ENCODE measurements at places on chromosomes 5 and 9. TPM values are rescaled to one million over a fixed set of nuclear protein-coding genes. Genes with fewer than 3 reads are reported as not detected.

GRCh38 chr5:30000231-30000630 lies 1193.3 kb upstream of the CDH6 start:
- no peak for DNase-seq

DNA sequence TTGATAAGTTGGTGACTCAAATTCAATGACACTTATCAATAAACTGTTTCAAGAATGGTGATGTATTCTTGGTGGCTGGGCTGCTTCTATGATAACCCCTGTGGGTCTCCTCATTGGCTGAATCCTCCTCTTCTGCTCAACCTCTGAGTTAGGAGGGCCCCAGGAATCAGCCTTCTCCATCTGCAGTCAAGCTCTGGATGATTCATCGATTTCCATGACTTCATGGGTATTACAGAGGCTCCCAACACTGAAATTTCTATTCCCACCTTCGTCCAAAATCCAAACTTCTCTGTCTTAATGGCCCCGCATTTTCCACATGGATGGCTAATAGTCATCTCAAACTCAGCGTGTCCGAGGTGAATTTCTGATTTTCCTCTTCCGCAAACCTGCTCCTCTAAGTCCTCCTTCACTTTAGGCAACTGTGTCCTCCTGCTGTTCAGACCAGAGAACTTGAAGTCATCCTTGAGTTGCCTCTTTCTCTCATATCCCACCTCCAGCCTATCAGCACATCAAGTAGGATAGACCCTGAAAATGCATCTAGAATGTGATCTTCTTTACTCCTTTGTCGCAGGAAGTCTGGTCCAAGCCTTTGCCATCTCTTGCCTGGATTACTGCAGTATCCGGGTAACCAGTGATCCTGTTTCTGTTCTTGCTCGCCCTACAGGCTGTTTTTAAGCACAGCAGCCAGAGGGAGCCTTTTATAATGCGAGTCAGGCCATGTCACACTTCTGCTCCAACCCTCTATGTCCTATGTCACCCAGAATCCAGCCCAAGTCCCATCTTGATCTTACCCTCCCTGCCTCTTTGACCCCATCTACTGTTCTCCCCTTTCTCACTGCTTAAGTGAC lies 41.4 kb upstream of the IL7R start:
- DNase-seq: no peak

- DNase-seq: no peak
Measured at GRCh38 chr5:75656311-75657003, 45.2 kb downstream of the ANKDD1B start.

GRCh38 chr5:108581026-108581425 lies 166.7 kb upstream of the FER start:
- DNase-seq: no peak

- no peak for DNase-seq
Measured at GRCh38 chr5:38827525-38827924, 18.3 kb upstream of the OSMR start.

DNA sequence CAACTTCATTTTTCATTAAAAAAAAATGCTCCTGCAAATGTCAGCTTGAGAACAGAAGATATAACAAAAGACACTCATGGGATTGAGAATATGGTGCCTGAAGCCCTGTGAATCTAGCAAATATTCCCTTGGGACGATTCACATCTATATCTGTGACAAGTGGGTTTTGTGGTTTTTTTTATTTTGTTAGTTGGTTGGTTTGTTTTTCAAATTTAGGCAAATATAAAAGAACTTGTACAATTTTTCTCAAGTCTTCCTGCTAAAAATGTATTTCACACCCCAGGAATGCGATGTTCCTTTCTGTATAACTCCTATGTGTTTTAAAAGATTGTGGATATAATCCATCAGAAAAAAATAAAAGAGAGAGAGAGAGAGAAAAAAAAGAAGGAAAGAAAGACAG lies 1061.8 kb upstream of the ARRDC3 start:
- DNase-seq: no peak

GRCh38 chr5:168737066-168737465 lies 157.9 kb upstream of the PANK3 start:
- no peak for DNase-seq

ZNG1E gene
- 63.6 TPM for polyA plus RNA-seq

FAM221B gene
- polyA plus RNA-seq: 0.11 TPM

DNA sequence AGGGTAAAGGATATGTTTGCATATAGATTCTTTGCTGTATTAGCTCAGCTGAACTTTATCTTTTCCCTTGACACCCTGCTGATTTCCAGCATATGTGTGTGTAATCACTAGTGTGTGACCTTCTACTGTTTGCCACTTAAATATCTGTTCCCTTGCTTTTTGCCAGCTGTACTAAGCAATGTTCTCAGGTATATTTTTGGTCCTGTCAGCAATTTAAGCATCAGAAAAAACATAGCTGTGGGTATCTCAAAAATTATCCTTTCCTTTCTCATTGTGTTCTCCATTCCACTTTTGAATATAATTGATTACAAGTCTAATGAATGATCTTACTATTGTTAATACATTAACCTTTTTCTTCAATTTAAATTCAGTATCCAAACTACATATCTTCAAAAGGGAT lies 59.2 kb upstream of the CDH10 start:
- DNase-seq: no peak

ANGPTL2 gene
- 8.7 TPM for polyA plus RNA-seq

- no peak for DNase-seq
Measured at GRCh38 chr5:81165493-81166119, 67.5 kb upstream of the CKMT2 start.

DNA sequence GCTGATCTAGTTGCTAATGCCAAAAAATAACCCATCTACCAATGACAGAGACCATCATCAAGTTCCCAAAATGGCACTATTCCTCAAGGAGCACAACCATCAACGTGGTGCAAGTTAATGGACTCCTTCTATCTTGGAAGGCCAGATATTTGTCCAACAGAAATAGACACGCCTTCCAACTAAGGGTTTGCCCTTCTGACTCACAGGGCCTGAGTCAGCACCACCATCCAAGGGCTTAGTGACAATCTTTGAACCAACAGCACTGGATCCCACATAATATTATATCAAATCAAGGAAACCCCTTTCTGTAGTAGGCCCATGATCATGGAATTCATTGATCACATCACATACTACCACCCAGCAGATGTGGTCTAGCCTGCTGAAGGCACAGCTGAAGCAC lies 84.3 kb downstream of the MED27 start:
- no peak for DNase-seq

DNA sequence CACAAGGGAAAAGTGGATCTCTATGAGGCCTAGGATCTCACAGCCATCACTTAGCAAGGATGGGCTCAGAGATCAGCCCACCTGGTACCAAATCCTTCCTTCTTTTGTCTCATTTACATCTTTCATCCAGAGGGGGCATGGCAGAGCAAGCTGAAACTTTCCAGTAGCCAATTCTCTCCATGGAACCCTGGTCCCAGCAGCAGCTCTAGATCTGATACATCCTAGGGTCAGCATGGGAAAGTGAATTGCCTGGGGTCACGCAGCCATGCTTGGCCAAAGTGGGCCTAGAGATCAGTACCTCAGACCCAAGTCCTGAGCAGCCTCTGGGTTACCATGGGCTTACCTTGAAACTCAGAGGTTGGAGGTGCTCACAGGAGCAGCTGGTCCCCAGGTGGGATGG lies 170.5 kb downstream of the GABBR2 start:
- no peak for DNase-seq

ZNF483 gene
- polyA plus RNA-seq: 2.3 TPM

DNA sequence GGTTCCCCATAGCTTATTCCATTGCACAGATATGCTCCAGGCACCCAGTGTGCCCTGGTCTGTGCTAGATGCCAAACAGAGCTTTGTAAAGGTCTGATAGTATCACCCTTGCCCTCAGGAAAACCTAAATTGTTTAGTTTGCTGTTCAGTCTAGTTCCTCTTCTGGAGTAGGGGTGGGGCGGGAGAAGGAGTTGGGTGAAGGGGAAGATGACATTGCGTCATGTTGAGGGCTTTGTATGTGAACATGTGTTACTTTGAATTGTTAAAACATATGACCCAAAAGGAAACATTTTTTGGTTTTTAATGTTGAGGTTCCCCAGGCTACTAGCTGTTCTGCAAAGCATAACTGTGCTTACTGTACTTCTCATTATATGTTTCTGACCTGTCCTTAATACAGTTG lies 40.6 kb downstream of the HACD4 start:
- DNase-seq: no peak

GRCh38 chr5:18236386-18236785 lies 602.1 kb downstream of the TAF11L14 start:
- no peak for DNase-seq

- no peak for DNase-seq
Measured at GRCh38 chr5:145362266-145362665, 472.9 kb downstream of the PRELID2 start.

DNA sequence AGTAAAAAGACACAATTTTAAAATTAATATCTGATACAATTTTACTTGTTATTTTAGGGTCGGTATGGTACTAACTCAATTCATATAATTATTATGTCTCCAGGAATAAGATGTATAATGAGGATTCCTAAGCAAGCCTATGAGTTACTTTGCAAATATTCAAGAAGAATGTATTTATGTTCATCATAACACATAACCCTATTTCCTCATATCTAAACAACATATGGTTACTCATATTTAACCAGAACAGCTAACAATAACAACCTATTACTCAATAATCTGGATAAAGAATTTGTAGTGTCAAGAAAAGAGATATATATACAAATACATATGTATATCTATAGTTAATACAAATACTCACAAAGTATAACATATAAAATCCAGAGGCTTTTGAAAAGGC lies 285.9 kb downstream of the ARL15 start:
- no peak for DNase-seq

GRCh38 chr5:132138260-132138659 lies 64.7 kb downstream of the CSF2 start:
- DNase-seq: no peak

CDC42SE2 gene
- polyA plus RNA-seq: 61.1 TPM

SMIM33 gene
- not detected for polyA plus RNA-seq

Measured in right renal cortex interstitium (tissue), 3 donors.